ENCODE measurements at places on chromosomes 3 and 15.

DNA sequence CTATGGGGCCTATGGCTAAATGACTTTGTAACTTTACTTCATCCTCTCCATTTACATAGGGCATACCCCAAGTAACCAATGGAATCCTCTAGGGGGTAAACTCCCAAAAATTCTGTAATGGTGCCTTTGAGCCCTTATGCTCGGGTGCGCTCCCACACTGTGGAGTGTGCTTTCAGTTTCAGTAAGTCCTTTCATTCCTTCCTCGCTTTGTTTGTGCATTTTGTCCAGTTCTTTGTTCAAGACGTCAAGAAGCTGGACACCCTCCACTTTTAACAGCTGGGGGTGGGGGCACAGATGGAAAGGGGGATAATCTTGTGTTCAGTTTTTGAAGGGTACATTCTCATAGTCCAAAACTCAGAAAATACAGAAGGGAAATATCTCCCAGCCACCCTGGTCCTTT, 84.4 kb upstream of the C2CD4B start:
- DNase-seq, result no peak

DNA sequence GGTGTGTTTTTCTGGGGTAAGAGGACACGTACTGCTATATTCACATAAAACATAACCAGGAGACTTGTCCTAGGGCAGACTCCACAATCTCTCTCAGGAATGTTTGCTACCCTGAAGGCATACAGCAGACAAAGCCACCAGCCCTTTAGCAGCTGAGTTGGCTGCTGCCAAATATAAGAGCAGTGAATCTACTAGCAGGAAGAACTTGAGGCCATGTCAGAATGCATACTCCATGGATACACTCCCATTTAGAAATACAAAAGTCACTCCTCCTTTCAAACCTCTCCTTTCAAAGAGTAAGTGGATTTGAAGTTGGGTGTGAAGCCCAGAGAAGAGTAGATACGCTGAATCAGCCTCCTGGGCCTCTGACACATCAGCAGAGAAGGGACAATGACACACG, 94.1 kb downstream of the CADPS start:
- no peak for DNase-seq

- DNase-seq, result no peak
Observed at GRCh38 chr3:42790714-42791229, 13.5 kb downstream of the HIGD1A start.

- DNase-seq, result no peak
Observed at GRCh38 chr3:193096076-193096475, 144.9 kb upstream of the PLAAT1 start.

DNA sequence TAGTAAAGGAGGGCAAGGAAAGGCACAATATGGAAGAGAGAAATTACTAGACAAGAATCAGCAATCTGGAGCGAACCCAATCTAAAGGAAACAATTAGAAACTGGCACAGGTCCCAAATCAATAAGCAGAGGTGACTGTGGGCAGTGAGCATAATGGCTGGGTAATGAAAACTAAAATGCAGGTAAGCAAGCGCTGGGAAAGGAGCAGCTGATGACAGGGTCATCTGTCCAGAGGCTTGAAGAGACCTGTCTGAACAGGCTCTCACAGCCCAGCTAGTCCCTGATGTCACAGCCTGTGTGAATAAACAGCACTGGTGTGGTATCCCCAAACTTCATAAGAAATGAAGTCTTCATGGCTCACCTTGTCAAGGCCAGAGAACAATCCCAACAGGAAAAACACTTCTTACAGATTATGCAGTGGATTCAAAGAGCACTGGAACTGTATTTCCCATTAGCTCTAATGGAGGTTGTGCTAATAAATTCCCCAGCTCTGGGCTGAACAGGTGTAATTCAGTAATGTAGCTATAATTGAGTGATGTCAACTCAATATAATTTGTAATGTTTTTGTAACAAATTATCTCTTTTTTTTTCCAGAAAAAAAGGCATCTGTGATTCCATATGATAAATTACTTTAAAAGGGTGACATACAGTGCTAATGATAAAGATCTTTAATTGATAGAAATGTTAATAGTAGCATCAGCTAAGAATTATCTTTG, 197.3 kb downstream of the FHIT start:
- DNase-seq, result no peak

GRCh38 chr3:128107834-128108233, 15.8 kb downstream of the RUVBL1 start:
- no peak for DNase-seq

GRCh38 chr15:90839187-90840071, 29.0 kb upstream of the FURIN start:
- DNase-seq, result peak; percentile 75

DNA sequence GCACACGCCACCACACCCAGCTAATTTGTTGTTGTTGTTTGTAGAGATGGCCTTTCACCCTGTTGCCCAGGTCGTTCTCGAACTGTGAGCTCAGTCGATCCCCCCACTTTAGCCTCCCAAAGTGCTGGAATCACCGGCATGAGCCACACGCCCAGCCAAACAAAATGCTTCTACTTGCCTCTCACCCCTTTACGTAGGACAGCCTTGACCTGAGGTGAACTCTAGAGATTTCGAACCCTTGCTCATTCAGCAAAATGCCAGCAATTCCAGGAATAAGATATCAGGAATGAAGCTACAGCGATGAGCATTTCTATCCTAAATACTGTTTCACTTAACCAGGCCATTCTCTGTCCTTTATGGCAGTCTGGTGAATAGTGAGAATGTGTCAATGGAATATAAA, 135.0 kb downstream of the LRRK1 start:
- no peak for DNase-seq

DNA sequence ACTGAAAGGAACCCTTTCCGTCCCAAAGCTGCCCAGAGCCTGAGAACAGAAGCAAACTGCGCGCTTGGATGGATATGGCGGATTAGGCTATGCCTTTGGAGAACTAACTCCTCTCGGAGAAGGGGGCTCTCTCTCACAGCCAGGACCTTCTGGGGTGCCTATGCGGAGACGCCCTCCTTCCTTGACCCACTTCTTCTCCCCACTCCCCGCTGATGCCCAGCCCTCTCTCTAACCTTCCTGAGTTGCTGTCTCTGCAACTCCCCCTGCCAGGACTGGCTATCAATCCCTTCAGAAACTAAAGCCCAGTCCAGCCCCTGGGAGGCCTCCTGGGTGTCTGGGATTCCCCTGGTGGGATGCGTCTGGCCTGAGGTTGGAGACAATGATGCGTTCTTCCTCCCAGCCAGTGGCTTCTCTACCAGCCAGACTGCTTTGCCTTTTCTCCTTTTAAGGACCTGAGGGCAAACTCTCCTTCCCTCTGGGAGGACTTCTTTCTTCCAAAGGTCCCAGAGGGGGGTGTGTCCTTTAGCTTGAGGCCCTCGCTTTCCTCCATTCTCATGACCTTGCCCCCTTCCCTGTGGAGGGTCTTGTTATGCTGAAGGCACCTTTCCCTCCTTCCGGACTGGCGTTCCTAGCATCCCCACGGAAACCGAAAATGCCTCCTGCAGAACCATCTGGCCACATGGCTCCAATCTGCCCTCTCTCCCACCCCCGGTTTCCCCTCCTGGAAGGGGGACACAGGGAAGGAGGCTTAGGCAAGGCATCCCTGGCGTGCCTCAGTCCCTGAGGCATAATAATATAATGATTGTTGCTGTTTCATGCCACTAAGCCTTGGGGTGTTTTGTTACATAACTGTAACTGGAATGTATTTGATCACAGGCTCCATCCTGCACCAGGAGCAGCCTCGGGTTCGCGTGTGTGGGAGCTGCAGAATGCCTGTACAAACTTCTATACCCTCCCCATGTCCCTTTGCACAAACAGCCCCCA, 63.4 kb upstream of the C15orf39 start:
- DNase-seq, result no peak

DNA sequence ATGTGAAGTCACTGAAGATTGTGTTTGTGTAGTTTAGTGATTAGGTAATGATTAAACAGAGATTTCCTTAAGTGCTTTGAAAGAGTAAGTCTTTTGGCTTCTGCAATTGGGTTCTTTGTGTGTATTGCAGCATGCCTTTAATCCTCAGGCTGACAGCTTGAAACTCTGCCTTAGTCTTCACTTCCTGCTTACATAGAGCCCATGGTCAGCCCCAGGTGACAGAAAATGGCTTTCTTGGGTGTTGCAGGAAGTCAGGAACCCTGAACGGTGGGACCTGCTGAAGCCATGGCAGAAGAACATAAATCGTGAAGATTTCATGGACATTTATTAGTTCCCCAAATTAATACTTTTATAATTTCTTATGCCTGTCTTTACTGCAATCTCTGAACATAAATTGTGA, 61.3 kb downstream of the KBTBD8 start:
- DNase-seq, result no peak

DNA sequence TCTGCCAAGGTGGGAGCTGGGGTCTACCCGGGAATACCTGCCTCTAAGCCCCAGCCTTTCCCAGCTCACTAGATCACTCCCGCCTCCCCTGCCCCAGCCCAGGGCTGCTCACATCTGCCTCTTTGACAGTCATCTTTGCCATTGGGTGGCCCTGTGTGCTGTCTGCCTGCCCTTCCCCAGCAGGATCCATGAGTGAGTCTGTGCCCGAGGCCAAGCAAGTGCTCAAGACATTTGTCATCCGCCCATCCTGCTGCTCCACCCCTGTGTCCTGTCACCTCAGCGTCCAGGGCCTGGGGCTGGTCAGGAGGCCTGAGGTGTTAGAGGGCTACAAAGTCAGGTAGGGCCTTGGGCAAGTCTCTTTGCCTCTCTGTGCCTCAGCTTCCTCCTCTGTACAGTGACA, 89.4 kb downstream of the LSM3 start:
- DNase-seq, result no peak

GRCh38 chr3:193378706-193379105, at the start of gene ATP13A5:
Gene ATP13A5 (minus strand): TSS chr3:193378753. CDS start chr3:193378725, 28 bp downstream.
- DNase-seq, result no peak

DNA sequence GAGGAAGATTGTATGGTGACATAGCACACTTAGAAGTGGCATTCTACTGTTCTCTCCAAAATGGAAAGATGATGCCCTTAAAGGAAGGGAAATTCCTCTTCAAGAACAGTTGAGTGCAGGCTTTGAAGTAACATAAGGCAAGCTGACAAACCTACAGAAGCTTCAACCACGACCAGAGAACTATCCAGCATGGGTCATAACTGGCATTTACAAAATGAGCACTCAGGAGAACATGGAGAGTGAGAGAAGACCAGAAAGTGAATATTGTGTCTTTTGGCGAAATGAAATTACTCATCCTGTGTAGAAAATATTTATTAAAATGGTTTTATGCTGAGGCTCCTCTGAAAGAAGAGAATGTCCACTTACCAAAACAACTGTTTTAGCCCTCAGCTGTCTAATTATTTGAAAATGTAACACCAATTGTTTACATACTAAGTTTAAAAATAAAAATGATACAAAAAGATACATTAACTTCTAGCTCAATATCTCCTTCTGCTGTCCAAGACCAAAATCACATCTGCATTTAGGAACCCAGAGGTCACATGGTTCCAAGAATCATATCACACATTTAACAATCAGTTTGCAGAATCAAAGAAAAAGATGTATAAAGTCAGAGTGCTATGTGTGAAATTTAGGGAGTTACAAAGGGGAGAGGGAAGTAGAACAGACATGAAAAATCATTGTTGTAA, 216.9 kb downstream of the ATP8B4 start:
- DNase-seq, result no peak

DNA sequence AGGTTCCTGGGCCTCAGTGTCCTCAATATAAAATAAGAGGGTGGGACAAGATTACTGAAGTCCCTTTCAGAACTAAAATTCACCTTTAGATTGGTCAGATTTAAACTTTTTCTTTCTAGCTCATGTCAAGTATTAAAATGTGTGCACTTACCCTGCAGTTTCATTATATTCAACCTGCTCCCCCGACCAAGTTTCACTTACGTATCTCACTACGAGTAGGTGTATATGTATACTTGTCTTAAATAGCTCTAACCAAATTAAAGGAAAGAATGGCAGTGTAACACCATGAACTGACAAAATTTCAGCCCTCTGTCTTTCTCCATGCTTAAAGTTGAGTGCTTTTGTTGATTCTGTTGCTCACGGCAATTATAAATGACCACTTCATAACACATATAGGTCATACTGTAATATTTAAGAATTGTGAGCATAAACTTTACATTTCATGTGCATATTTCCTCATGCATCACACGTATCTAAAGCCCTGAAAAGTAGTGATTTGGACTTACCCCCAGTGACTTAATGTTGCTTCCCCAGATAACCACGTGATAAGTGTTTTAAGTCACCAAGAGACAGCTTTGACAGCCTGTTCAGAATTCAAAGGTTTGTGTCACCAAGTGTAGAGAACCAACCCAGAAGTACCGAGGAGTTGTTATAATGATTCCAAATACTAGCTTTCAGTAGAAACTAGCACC, 70.0 kb downstream of the PGPEP1L start:
- no peak for DNase-seq

DNA sequence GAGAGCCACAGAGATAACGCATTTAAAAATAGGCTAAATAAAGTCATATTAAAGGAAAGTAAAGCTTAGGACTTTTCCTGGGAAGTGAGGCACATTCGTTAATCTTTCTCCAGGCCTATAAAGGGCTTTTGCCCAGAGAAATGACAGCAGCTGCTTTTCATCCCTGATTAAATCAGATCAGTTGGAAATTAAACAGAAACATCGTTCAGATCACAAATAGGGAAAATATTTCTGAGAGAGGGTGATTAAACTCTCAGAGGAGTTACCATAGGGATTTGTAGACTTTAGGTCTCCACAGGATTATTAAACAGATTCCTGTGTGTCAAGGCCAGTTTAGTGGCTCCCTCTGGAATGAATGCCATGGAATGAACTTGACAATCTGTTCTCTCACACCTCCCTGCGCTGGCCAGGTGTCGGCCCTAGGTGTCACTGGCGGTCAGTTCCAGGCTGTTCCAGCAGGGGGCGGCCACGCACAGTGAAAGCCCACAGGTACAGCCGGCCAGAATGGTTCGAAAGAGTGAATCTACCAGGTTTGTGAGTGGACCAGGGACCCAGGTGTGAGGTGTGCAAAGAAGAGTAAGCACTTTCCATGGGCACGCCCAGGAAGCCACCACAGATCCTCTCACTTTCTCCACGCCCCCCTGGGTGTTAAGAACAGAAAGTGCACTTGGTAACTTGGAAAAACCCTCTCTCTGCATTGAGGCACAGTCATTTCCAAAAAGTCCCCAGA, 253.0 kb upstream of the RASGRP1 start:
- DNase-seq, result peak; percentile 59

DNA sequence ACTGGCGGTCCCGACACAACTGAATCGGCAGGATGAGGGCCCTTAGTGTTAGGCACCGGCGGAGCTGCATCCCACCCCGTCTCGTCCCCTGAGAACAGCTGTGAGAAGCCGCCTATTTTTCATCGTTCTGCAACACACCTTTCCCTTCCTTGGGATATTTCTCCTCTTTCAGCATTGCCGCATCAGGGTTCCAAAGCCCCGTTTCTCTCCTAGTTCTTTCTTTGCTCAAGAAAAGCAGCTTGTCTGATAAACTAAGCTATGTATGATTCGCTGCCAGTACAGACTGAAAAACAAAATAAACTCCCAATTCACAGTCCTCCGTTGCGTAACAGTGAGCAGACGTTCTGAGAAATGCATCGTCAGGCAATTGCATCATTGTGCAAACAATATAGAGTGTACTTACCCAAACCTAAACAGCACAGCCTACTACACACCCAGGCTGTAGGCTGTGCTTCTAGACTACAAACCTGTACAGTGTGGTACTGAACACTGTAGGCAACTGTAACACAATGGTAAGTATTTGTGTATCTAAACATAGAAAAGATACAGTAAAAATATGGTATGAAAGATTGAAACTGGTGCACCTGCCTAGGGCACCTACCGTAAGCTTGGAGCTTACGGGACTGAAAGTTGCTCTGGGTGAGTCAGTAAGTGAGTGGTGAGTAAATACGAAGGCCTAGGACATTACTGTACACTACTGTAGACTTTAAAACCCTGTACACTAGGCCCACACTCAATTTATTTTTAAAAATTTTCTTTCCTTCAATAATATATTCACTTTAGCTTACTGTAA, 8.9 kb upstream of the ADAMTS17 start:
- no peak for DNase-seq

GRCh38 chr3:155079468-155079745, 712 bp upstream of the MME start:
- DNase-seq, result no peak
